NCI-H1436 treated with DMSO at 0.1 percent for 48 hours (cell line): ENCODE measurements at places on chromosomes 11 and 22.

GRCh38 chr11:111376181-111376871, 2.7 kb downstream of the POU2AF1 start:
- no peak for DNase-seq

GRCh38 chr11:46463701-46464421, 72.3 kb upstream of the CHRM4 start:
- no peak for DNase-seq

- no peak for DNase-seq
Observed at GRCh38 chr11:32316858-32317642, 118.3 kb downstream of the WT1 start.

DNA sequence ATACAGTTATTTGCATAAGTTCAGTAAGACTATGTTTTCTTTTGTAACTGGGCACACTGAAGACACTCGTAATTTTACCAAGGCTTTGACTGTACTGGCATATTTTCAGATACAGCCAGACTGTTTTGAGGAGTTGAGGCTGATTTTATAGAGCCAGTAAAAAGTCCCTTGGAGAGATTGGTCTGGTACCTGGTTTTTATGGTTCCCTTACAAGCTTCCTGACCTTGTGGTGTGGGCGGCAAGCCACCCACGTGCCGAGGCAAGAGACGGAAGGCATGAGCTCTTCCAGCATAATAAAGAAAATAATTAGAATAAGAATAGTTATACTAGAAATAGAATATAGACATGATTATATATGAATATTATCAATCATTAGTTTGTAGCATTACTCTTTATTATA, 11.3 kb upstream of the GSTP1 start:
- DNase-seq = no peak

DNA sequence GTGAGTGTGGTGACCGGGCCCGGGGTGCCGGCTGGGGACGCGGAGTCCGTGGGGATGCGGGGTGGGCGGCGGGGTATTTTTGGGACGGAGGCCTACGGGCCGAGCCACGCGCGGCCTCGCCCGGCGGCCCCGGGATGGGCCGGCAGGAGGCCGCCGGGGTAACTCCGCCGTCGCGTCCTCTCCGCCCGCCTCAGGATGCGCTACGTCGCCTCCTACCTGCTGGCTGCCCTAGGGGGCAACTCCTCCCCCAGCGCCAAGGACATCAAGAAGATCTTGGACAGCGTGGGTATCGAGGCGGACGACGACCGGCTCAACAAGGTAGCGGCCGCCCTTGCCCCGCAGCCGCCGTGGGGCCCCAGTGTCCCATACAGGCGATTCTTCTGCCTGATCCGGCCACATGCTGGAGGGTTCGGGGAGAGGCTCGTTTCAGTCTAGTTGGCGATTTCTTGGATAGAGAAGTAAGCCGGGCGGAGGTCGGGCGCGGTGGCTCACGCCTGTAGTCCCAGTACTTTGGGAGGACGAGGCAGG, 337 bp downstream of the RPLP2 start:
- DNase-seq = no peak

- no peak for DNase-seq
Observed at GRCh38 chr11:69497221-69497787, 15.8 kb downstream of the LINC01488 start.

DNA sequence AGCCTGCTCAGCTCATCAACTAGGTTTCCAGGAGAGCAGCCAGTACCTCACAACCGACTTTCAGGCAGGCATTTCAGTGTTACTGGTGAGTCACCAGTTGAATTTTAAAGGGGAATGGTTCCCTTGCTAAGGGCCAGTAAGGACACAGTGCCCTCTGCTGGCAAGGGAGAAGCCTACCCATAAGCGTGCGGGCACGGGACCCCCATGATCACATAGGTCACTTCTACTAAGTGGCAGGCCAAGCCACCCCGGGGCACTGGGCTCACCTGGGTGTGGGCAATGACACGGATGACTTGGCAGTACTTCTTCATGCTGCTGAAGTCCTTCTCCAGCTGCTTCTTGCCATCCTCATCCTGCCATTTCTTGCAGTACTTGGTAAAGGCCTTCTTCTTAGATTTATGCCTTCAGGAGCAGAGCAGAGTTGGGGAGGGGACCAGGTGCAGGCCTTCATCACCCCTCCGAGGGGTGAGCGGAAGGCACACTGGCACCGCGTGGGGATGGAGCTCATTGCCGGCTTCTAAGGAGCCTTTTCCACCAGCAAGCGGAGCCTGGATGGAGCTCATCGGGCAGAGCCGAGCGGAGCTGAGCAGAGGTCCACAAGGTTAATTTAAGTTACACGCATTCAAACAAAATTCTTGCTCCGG, 2.9 kb downstream of the RPL3 start:
- DNase-seq = peak; percentile 32

DNA sequence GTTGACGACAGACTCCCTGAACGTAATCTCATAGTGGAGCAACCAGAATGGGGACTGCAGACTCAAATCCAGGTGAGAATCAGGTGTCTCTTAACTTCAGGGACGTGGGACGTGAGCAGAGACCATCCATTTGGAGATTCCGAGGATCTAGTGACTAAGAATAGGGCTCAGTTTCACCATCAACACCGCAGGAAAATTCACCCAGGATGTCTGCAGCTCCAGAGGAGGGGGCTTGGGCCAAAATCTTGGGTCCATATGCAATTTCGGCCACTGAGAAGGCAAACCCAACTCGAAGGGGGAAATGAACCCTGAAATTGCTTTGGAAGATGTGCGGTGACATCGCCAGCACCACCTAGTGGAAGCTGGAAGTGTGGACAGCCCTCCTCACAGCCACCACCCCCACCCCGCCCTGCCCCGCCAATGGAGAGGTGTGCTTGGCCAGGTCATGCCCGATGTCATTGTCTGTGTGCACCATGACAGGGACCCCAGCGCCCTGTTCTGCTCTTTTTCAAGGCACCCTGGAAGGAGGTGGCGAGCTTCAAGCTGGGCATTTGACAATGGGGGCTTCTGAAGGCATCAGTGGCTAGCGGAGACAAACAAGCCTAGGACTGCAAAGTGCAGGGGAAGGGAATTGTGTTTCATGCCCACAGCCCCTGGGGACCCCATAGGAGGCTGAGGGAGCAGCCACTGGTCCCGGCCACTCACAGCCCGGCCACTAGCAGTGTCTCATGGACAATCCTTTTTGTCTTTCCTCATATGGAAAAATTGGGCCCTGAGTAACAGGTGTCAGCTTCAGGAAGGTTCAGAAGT, 24.8 kb downstream of the APOL1 start:
- no peak for DNase-seq

- no peak for DNase-seq
Observed at GRCh38 chr11:16032974-16033373, 323.4 kb downstream of the SOX6 start.

- DNase-seq = no peak
Observed at GRCh38 chr11:69744435-69744834, 30.7 kb downstream of the FGF4 start.

DNA sequence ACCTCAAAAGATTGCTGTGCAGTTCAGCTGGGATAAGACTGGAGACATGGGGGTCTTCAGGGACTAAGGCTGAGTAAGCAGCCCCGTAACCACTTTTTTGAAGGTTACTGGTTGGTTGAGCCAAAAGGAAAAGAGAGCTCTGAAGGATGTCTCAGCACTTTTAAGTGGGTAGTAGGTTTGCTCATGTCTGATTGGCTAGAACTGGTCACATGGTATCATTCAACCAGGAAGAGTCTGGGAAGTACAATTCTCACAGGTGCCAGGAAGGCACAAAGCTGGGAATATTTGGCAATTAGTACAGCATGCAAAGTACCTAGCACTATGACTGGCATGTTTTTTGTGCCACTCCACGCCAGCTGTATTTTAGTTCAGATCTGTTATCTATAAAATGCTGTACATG, 58.1 kb downstream of the SNX19 start:
- no peak for DNase-seq

GRCh38 chr22:44444341-44445306, 53.4 kb downstream of the RTL6 start:
- DNase-seq = no peak

DNA sequence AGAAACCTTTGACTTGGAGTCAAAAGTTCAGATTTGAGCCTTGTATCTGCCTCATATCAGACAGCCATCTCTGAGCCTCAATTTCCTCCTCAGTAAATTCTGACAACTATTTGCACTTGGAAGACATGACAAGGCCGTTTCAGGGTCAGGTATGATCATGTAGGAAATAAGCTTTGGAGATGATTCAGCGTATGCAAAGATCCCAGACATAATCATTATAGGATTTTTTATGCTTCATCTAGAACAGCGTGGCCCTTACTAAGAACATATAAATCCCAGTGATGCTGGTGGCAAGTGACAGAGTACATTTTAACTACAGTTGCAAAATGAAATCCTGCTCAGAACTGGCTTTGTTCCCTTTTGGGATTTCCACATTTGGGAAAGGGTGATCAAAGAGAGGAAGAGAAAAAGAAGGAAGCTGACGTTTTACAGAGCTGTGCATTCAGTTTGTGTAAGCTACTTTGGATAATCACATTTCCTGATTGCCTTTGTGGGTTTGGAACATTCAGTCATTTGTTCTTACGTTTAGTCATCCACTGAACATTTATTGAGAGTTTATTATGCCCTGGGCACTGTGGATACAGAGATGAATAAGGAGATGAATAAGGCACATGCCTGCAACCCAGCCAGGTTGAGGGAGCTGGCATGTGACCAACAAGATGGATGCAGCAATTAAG, 81.9 kb upstream of the HEPHL1 start:
- DNase-seq = no peak

DNA sequence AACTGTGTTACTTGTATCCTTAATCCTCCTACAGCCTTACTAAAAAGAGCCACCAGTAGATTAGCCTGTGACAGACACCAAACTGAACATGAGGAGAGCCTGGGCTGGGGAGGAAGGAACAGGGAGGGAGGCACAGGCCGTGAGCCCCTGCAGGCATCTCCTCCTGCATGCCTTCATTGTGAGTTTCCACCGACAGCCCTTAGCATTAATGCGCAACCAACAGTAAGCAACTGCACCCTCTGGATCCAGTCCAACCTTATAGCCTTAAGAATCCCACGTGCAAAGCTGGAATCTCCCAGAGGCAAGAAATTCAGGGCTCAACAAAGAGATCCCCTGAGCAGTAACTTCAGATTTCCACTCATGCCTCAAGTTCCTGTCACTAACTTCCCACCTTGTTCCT, 84.6 kb downstream of the ETS1 start:
- DNase-seq = no peak

DNA sequence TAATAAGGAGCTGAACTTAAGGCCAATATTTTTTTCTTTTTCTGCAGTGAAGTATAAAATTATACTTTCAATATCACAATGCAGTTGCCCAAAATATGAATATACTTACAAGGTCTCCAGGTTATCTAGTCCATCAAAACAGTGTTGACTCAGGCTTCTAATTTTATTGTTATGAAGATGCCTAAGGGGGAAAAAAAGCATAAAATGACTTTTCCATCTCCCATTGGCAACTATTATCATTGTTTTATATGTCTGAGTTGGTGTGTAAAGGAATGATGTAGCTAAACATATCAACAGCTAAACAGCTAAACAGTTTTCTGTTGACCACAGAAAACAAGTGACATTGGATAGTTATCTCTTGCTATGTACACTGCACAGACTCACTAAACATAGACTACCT, 21.2 kb upstream of the CCDC34 start:
- no peak for DNase-seq

- no peak for DNase-seq
Observed at GRCh38 chr11:126893796-126894195, 106.8 kb downstream of the KIRREL3 start.

GRCh38 chr11:113417428-113417827, 29.8 kb downstream of the ANKK1 start:
- no peak for DNase-seq

GRCh38 chr22:37224757-37225420, 12.6 kb upstream of the SSTR3 start:
- no peak for DNase-seq

DNA sequence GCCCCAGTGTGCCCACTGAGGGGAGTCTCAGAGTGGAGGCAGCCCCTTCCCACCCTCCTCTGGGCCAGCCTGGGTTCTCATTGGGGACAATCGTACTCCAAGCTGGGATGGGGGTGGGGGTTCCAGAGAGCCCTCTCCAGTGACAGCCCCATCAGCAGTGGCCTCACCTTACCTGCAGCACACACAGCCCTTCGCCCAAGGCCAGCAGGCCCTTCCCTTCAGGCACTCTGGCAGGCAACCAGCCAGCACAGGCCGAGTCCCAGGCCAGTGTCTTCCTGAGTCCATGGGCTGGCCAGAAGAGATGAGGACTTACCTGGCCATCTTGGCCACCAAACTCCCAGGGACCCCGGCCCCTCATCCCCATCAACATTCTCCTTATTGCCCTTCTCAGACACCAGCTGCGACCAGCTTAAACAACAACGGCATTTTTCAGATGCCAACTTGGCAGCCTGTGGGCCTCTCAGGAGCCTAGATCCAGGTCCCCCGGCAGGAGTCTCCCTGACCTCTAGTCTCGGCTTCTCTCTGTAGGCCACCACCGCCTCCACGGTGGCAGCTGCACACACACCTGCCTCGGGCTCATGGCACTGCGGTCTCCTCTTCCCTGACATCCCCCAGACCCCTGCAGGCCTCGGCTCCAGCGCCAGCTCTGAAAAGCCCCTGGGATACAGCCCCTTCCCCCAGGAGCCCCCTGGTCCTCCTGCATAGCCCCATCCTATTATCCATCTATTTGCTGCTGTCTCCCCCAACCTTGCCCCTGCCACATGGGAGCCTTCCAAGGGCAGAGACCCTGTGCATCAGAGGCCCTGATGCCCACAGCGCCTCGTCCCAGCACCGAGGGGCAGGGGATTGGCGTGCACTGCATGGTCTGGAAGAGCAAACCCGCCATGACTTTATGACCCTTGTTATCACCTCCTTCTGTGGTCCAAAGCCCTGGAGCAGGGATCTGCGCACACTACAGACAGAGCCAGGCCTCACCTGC, 111.2 kb upstream of the FGF3 start:
- no peak for DNase-seq

GRCh38 chr22:43736651-43737050, 75.5 kb downstream of the EFCAB6 start:
- no peak for DNase-seq

- peak; percentile 23 for DNase-seq
Observed at GRCh38 chr11:65468874-65469333, 29.9 kb upstream of the MALAT1 start.

DNA sequence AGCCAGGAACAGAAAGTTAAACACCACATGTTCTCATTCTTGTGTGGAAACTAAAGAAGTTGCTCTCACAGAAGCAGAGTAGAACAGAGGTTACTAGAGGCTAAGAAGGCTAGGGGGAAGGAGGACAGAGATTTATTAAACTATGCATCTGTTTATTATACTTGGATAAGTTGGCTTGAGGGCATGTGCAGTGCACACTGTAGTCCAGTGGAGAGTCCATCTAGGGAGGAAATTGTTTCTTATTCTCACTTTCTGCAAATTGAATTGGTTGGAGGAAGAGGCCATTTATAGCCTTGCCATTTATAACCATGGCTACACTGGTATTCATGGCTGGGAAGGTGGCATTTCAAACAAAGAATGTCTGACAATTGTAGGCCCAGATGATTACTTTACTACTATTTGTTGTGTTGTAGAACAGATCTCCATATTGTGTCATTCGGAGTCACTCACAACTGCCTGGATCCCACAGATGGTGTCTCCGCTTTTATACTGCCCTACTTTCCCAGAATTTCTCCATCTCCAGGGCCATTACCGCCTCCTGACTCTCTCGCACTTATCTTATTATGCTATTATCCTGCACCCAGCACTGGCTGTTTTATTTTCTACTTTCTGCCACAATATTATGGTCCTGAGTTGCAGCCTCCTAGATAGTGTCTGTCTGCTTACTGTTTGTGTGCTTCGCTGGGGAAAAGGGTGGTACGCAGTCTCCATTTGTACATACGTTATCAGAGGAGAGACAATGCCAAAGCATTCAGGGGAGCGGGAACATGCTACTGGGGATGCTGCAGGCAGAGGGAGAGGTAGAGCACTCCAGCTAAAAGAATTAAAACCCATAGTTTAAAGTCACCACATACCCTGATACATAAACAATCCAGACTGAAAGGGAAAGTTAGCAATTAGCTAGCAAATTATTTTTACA, 169.3 kb upstream of the BLID start:
- no peak for DNase-seq
